ENCODE measurements at places on chromosomes 11 and 22. TPM values are rescaled to one million over a fixed set of nuclear protein-coding genes. Genes with fewer than 3 reads are reported as not detected.

- DNase-seq, result no peak
Measured at GRCh38 chr11:111737444-111738210, 28.6 kb downstream of the PPP2R1B start.

USP2 gene
- 0.65 TPM for total RNA-seq

TTLL12 gene
- 17.5 TPM for total RNA-seq

TYR gene
- total RNA-seq, result not detected

GRCh38 chr22:26320447-26320846, 108.6 kb upstream of the ASPHD2 start:
- no peak for DNase-seq

DNA sequence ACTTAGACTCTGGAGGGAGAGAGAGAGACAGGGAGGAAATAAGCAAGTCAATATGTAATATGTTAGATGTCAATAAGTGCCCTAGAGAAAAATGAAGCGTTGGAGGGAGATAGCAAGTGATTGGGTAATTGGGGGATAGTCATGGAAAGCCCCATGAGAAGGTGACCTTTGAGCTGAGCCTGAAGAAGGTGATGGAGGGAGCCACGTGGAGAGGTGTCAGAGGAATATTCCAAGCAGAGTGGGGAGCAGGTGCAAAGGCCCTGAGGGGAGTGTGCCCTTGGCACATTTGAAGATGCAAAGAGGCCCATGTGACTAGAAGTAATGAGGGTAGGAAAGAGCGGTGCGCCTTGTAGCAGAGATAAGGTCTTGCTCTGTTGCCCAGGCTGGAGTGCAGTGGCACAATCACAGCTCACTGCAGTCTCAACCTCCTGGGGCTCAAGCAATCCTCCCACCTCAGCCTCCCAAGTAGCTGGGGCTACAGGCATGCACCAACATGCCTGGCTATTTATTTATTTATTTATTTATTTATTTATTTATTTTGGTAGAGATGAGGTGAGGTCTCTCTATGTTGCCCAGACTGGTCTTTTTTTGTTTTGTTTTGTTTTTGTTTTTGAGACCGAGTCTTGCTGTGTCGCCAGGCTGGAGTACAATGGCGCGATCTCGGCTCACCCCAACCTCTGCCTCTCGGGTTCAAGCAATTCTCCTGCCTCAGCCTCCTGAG, 2.1 kb downstream of the LHFPL7 start:
- no peak for DNase-seq

RIC3 gene
- total RNA-seq, result 36.6 TPM

- DNase-seq, result no peak
Measured at GRCh38 chr11:69353696-69354544, 60.0 kb downstream of the MYEOV start.

CCDC116 gene
- 0.53 TPM for total RNA-seq

All from T-cell (primary cell).